ENCODE measurements at places on chromosomes 2 and 18.

GRCh38 chr18:76252880-76253279 lies 242.2 kb downstream of the ZNF516 start:
- DNase-seq = no peak

DNA sequence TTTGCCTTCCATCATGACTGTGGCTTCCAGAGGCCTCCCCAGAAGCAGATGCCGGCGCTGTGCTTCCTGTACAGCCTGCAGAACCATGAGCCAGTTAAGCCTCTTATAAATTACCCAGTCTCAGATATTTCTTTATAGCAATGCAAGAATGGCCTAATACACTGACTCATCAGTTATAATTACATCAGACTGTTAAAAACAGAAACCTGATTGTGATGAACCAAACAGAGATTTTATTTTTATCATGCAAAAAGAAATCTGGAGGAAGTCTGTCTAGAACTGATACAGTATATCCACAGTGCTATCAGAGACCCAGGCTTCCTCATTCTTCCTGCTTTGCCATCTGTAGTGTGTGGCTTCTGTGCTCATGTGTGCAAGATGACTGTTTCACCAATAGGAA lies 93.4 kb upstream of the MEX3C start:
- DNase-seq = no peak

GRCh38 chr2:7516484-7517063 lies 599.4 kb downstream of the RNF144A start:
- no peak for DNase-seq

GRCh38 chr2:226077031-226077430 lies 677.5 kb downstream of the NYAP2 start:
- no peak for DNase-seq

DNA sequence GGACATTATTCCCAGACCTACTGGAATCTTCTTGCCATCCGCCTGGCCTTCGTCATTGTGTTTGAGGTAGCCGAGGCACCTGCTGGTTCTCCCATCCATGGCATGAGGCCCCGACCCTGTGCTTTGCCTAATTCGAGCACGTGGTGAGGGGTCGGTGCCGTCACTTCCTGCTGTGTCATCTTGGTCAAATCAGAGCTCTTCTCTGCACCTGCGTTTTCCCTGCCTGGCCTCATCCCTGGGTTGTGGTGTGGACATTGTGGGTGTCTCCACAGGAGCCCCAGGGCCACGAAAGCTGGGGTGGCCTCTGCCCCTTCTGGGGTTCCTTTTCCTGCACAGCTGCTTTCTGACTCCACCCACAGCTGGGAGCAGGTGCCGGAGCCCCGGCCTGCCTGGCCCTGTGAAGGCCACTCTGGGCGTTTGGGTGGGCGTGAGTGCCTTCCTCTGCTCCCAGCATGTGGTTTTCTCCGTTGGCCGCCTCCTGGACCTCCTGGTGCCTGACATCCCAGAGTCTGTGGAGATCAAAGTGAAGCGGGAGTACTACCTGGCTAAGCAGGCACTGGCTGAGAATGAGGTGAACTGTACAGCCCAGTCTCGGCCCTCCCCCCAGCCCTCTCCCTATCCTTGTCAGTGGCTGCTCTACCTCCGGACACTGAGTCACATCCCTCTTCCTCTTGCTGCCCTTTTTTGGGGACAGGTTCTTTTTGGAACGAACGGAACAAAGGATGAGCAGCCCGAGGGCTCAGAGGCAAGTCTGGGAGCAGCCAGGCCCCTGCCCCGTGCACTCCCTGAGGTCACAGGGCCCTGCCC lies 34.9 kb downstream of the ANO7 start:
- DNase-seq = no peak

GRCh38 chr2:240528406-240529040 lies 29.3 kb downstream of the ANKMY1 start:
- DNase-seq = no peak

GRCh38 chr2:181988154-181988924 lies 2.7 kb downstream of the PPP1R1C start:
- DNase-seq = no peak

DNA sequence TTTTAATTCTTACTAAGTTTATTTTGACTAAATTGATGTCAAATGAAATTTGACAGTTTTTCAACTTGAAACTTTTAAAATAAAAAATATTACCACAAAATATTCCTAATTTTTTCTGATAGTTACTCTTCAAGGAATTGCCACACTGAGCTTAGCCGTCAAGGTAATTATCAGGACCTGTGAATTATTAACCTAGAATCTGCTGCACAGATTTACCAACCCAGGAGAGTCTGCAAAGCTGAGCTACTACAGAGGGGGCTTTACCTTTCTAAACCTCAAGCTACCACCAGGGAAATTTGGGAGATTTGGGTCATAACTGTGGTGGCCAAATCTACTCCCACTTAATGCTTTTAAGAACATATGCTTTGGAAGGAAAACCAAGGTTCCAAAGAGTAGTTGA lies 324.6 kb downstream of the CCDC178 start:
- DNase-seq = no peak

- no peak for DNase-seq
Observed at GRCh38 chr2:72828840-72829507, 3.1 kb upstream of the EXOC6B start.

DNA sequence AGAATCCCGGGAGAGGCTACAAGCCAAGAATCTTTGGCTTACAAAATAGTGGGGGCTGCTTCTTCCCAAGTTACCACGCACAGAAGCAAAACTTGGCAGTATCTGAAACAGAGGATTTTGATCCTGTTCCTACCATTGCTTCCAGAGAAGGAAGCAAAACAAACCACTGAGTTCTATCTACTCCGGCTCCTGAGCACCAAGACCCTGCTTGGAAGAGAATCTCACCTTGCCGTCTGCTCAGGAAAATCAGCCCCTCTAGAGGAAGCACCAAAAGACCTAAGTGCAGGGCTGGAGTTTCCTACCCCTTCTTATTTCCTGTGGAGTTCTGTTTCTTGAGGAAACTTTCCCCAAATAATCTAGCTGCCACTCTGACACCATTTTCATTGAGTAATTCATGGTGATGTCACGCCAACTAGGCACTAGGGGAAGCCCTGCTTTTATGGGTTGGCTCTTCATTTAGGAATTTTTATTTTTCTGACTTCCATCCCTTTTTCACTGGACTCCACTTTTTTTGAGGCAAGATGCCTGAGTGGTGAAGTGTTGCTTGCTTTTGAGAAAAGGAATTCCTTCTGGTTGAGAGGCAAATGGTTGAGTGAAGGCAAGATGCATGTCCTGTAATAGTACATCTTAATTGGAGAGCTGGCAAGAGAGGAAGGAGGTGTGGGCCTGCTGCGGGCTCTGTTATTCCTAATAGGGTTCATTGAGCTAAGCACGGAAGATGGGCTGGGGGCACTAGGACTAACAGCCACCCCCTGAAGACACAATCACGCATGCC lies 36.8 kb upstream of the EML4 start:
- no peak for DNase-seq

DNA sequence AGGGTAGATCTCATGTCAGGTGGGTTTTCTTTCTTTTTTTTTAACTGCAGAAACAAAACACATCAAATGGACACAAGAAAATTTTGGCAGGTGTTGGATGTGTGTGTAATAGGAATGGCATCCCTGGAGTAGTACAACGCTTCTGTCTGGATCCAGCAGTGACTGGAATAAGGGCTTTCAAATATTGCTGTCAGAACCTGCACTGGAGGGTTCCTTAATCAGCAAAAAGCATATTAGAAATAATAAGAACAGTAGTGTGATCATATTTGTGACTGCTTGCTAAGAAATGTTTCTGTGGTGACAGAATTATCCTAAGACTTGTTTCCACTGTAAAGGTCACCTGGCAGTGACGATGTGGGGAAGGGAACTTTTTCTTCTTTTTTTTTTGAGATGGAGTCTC lies 30.8 kb downstream of the CREG2 start:
- DNase-seq = no peak

DNA sequence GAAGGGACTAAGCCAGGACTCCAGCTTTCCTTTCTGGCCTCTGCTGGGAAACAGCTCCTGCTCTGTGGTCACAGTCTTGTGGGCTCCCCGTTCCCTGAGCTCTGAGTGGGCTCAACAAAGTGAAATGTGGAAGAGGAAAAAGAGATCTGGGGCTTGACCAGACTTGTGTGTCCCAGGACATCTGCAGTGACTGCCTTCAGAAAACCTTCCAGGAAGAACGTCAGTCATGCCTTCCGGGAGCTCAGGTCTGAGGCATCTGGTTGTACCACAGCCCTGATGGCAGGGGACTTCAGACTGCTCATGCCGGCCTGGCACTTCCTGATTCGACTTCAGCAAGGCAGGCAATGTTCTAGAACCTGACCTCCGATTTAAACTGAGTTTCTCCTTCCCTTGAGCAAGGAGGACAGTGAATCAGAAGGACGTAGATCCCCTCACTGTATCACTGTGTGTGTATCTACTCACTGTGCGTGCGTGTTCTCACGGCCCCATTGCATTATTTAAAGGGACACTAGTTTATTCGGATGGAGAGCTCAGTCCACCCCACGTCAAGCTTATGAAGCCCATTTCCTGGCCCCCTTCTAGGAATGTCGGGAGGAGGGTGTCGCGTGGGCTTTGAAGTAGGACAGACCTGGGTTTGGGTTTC lies 548 bp upstream of the FBLN7 start:
- no peak for DNase-seq

DNA sequence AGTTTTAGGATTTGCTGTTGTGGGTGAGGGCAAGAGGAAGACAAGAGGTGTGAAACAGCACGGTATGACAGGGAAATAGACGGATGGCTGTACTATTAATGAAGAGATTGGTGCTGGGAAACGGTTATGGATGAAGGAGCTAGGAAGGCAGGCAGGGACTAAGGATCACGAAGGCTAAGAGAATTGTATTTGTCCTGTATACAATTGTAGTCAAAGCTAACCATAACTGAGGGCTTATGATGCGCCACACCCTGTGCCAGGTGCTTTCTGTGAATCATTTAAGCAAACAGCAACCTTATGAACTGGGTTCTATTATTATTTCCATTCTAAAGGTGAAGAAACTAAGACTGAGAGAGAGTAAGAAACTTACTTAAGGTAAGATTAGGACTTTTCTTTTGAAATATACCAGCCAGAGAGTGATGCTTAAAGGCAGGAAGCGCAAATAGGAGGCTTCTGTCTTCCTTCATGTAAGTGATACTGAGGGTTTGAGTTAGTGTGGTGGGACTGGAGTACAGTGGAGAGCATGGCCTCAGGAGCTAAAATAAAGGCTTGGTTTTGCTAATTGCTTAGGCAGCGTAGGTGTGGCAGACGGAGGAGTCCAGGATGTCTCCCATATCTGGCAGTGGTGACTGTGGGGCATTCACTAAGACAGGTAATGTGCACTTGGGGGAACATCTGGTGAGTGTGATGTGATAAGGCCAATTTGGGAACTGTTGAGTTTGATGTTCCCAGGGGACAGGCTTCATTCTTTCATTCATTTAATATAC lies 85.8 kb downstream of the PLEKHM3 start:
- no peak for DNase-seq

GRCh38 chr2:151968770-151969470 lies 129.9 kb downstream of the CACNB4 start:
- no peak for DNase-seq
